ENCODE measurements at places on chromosomes 13 and 19.

GRCh38 chr13:113791226-113791625, 32.2 kb downstream of the TMEM255B start:
- DNase-seq: no peak

DNA sequence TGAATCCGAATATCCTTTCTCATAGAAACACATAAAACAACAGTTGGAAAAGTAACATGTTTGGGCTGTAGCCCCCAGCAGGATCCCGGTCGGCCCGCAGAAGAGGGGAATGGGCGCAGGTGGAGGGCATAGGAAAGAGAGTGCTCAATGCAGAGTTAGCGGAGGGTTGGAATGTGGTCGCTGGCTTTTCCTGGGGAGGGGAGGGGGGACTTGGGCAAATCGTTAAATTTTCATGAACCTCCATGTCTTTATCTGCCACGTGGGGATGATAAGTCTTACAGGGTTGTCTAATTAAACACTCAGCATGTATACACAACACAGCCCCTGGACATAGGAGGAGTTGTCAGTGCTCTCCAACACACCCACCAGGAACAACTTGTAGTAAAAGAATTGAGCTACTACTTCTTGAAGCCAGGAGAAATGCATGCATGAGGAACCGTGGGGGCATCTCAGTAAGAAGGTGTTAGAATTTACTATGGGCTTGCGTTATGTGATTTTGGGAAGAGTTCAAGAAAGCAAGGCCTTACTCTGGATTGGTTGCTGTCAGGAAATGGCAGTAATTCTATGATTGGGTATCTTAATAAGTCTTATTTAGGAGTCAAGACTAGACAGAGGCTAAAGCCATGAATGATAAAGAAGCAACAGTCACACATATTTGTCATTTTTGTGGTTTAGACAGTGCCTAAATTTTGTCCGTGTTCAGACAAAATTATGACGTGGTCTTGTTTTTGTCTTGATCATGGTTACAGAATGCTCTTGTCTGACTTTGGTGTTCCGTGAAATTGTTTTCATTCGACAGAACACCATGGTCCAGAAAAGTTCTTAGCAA, 671 bp upstream of the SLC46A3 start:
- DNase-seq: no peak

- no peak for DNase-seq
These were observed 43.8 kb downstream of the ESD start for GRCh38 chr13:46753137-46753536.

- DNase-seq: no peak
These were observed 6.2 kb downstream of the PEAK3 start for GRCh38 chr19:2275588-2276428.

GRCh38 chr13:101090287-101090686, 326.0 kb downstream of the NALCN start:
- no peak for DNase-seq

DNA sequence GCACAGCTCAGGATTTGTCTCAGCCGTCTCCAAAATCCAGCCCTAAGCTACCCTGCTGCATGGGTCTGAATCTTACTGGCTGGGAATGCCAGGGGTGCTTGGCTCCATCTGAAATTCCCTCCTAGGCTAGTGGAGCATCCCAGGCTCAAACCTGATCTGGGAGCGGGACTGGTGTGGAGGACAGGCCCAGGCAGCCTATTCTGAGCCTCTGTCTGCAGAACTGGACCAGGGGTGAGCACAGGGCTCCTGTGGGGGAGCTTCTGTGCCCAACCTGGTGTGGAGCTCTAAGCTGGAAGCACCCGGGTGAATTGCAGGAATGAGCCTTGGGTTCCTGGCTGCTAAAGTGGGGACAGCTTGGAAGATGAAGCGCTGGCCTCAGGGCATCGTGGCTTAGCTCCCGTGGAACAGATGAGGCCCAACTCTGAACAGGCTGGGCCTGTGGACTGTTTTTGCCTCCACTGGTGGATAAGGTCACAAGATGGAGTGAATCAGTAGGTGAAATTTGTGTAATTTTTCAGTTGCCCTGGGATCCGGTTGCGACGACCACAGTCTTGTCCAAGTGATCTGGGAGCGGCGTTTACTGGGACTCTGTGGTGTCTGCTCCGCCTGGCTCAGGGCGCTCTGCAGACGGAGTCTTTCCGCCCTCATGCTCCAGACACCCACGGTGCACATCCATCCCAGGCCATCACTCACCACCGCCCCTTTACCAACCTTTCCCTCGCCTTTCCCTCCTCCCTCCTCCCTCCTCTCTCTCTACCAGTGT, 79.5 kb downstream of the TEX29 start:
- DNase-seq: no peak
